ENCODE measurements at places on chromosomes 6 and 20.

- no peaks in the 10 kb centered on the region for H3K4me1 ChIP-seq
- no peaks in the 10 kb centered on the region for H3K27me3 ChIP-seq
- H3K4me3 ChIP-seq = no peak overlapping the region
- DNase-seq = no peak
- H3K36me3 ChIP-seq = no peaks in the 10 kb centered on the region
- no peak overlapping the region for H3K27ac ChIP-seq
These were observed 81.3 kb downstream of the AFDN start for GRCh38 chr6:167907837-167908681.

GRCh38 chr6:42899871-42900270, 16.0 kb upstream of the PTCRA start:
- DNase-seq = no peak
- H3K4me1 ChIP-seq = peaks cover 15% of the 10 kb centered on the region
- no peaks in the 10 kb centered on the region for H3K36me3 ChIP-seq
- H3K27me3 ChIP-seq = no peaks in the 10 kb centered on the region
- no peak overlapping the region for H3K27ac ChIP-seq

DNA sequence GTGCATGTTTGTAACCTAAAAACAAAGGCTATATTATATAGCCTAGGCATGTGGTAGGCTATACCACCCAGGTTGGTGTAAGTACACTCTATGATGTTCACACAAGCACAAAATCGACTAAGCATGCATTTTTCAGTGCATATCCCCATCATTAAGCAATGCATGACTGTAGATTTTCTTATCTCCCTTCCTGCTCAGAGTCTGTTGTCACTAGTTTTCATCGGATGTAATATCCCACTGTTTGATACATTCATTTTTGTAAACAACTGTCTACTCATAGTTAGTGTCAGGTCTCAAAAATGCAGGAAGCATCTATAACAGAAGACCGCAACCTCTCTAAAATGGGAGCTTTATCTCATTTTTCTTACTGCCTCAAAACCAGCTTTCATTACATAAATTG, 70.7 kb downstream of the GFRAL start:
- H3K27ac ChIP-seq = no peak overlapping the region
- H3K4me1 ChIP-seq = no peaks in the 10 kb centered on the region
- no peak for DNase-seq
- H3K4me3 ChIP-seq = no peak overlapping the region

DNA sequence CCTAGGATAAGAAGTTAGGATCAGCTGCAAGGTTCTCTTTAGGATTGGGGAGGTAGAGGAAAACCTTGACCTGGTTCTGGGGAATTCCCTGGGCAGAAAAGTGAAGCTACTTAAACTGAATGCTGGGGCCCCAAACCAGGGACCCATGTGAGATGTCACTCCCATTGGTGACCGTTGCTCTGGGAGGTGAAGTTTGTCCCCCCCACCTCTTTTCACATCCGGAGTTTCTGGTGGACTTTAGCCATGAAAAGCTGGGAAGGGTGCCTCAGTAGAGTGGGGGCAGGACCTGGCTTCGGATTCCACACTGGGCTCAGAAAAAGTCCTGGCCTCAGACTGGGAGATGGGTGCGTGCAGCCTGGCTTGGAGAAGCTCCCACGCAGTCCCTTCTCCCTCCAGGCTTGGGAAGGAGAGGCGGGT, 13.2 kb downstream of the TJAP1 start:
- H3K4me1 ChIP-seq = peaks cover 5% of the 10 kb centered on the region
- no peak for DNase-seq
- no peak overlapping the region for H3K4me3 ChIP-seq
- no peak overlapping the region for H3K27ac ChIP-seq
- no peaks in the 10 kb centered on the region for H3K27me3 ChIP-seq

- H3K36me3 ChIP-seq = peaks cover 15% of the 10 kb centered on the region
- DNase-seq = no peak
- H3K27me3 ChIP-seq = no peaks in the 10 kb centered on the region
- no peak overlapping the region for H3K27ac ChIP-seq
- peaks cover 1% of the 10 kb centered on the region for H3K4me1 ChIP-seq
- H3K4me3 ChIP-seq = no peak overlapping the region
These were observed 31.1 kb downstream of the POFUT1 start for GRCh38 chr20:32238483-32239425.

DNA sequence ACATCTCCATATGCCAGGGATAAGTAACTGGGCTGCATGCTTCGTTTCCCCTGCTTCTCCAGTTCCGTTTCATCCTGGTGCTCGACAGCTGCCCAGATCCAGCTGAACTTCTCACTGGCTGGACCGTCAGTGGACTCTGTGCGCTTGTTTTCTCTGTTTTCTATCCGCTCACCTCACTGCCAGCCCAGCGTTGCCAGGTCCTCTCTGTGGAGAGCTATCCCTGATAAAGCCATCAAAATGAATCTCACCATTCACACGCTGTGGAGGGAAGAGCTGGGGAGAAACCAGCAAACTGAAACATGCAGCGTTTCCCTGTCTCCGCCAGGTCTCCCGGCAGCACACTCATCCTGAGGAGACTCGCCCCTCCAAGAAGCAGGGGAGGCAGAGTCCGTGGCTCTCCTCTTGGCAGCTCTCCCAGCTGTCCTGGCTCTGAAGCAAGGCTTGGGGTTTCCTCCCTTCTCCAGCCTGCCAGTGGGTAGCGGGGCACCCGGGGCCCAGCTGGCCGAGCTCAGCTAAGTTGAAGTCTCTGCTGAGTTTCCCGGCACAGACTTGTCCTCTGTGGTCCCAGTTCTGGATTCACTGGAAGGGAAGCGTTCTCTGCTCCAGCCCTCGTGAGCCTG, 160.9 kb downstream of the DTNBP1 start:
- no peak overlapping the region for H3K27ac ChIP-seq
- H3K27me3 ChIP-seq = no peaks in the 10 kb centered on the region
- H3K4me3 ChIP-seq = no peak overlapping the region
- H3K4me1 ChIP-seq = peaks cover 5% of the 10 kb centered on the region
- peaks cover 28% of the 10 kb centered on the region for H3K36me3 ChIP-seq
- no peak for DNase-seq
